Thymus (tissue), 14 donors: ENCODE measurements at places on chromosomes 12 and 14. TPM values are rescaled to one million over a fixed set of nuclear protein-coding genes. Genes with fewer than 3 reads are reported as not detected.

DNA sequence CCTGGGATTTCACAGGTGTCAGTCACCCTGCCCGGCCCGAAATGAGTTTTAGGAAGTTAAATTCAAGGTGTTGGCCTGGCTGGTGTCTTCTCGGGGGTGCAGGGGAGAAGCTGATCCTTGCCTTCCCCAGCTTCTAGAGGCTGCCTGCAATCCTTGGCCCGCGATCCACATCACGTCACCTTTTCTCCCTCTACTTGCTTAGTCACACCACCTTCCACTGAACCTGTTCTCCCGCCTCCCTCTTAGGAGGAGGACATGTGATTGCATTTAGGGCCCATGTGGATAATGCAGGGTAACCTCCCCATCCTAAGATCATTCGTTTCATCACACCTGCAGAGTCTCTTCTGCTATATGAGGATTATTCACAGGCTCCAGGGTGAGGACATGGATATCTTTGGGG, 25.4 kb upstream of the ATXN2 start:
- no peaks in the 10 kb centered on the region for H3K36me3 ChIP-seq
- no peak overlapping the region for H3K4me3 ChIP-seq
- no peaks in the 10 kb centered on the region for H3K27me3 ChIP-seq
- no peak overlapping the region for H3K27ac ChIP-seq
- DNase-seq: no peak
- no peaks in the 10 kb centered on the region for H3K4me1 ChIP-seq

DNA sequence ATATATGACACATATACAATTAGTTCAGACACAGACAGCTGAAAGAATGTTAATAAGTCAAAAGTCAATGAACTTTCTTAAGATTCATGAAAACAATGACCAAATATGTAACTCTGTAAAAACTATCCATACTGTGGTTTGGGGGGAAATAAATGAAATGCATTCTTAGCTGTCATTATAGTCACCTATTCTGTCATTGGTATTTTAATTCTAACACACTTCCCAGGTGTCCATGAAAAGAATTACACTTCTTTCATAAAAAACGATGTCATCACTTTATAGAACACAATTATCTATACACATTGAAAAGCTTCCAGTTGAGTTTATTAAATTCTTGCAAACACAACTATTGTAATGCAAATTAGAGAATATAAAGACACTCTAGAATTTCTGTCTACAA, 35.8 kb downstream of the PPFIA2 start:
- no peaks in the 10 kb centered on the region for H3K4me1 ChIP-seq
- no peak overlapping the region for H3K4me3 ChIP-seq
- no peak overlapping the region for H3K27ac ChIP-seq
- H3K27me3 ChIP-seq: no peaks in the 10 kb centered on the region
- H3K36me3 ChIP-seq: no peaks in the 10 kb centered on the region

DNA sequence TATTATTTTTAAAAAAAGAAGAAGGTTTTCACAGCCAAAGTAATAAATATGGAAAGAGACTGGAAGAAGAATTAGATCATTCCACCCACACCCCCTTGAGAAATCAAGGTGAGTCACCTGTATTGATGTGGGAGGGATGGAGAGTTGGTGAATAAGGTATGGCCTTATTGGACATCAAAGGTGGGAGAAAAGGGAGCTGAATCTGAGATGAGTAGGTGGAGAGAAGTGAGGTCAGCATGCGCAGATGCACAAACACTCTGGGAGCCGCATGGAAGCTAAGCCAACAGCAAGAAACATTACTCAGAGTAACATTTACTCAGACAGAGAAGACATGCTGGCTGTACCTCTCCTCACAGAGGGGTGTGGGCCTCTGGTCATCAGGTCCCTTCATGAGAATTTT, 113.1 kb upstream of the FOXG1 start:
- DNase-seq: no peak
- no peak overlapping the region for H3K27ac ChIP-seq
- H3K4me1 ChIP-seq: no peaks in the 10 kb centered on the region
- no peaks in the 10 kb centered on the region for H3K36me3 ChIP-seq
- H3K27me3 ChIP-seq: no peaks in the 10 kb centered on the region
- no peak overlapping the region for H3K4me3 ChIP-seq

- DNase-seq: no peak
- H3K4me3 ChIP-seq: no peak overlapping the region
- H3K4me1 ChIP-seq: no peaks in the 10 kb centered on the region
- H3K27me3 ChIP-seq: no peaks in the 10 kb centered on the region
- no peak overlapping the region for H3K27ac ChIP-seq
- no peaks in the 10 kb centered on the region for H3K36me3 ChIP-seq
These were observed 14.2 kb downstream of the NOXRED1 start for GRCh38 chr14:77409131-77409533.

DNA sequence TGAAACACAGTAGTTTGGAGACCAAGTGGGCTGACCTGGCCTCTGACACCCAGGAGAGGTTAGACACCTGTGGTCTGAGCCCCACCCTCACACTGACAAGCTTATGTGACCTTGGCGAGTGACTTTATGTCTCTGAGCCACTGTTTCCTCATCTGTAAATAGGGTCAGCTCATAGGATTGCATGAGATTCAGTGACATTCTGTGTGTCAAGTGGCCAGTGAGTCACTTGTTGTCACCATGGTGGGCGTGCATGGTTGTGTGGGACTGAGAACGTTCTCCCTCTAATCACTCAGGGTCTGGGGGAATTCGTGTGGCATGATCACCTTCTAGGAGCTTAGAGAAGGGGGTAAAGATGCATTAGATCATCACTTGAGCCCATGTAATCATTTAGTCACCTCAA, 146.4 kb downstream of the PHETA1 start:
- no peak overlapping the region for H3K4me3 ChIP-seq
- H3K27ac ChIP-seq: no peak overlapping the region
- H3K4me1 ChIP-seq: peaks cover 3% of the 10 kb centered on the region
- no peak for DNase-seq
- no peaks in the 10 kb centered on the region for H3K36me3 ChIP-seq
- H3K27me3 ChIP-seq: no peaks in the 10 kb centered on the region

DNA sequence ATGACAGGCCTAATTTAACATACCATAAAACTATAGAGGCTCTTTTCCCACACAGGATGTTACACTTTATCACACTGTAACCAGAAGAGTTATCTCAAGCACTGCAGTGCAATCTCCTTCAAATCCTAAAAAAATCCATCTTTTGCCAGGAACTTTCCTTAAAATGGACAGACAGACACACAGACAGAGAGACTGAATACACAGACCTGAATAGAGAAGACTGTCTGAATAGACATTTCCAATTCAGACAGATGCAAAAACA, 6.5 kb downstream of the CORO1C start:
- H3K4me3 ChIP-seq: no peak overlapping the region
- DNase-seq: no peak
- H3K27ac ChIP-seq: no peak overlapping the region
- no peaks in the 10 kb centered on the region for H3K36me3 ChIP-seq
- no peaks in the 10 kb centered on the region for H3K27me3 ChIP-seq

DNA sequence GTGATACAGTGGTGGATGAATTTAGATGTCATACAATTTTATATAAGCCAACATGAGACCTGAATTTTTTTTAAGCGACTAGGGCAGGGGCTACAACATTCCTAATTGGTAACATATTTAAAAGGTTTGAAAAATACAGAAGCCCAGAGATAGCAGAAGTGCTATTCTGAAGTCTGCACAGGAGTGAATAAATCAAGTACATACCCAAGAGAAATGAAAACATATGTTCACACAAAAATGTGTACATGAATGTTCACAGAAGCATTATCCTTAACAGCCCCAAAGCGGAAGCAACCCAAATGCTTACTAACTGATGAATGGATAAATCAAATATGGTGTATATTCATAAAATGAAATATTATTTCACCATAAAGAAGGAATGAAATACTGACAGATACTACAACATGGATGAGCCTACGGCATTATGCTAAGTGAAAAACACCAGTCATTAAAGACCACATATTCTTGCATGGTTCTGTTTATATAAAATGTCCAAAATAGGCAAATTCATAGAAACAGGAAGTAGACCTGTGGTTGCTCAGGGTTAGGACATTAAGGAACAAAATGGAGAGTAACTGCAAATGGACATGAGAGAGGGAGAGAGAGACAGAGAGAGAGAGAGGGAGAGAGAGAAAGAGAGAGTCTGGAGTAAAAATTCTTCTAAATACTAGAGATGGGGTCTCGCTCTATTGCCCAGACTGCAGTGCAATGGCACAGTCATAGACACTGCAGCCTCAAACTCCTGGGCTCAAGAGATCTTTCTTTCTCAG, 28.0 kb upstream of the GXYLT1 start:
- H3K4me3 ChIP-seq: no peak overlapping the region
- H3K36me3 ChIP-seq: peaks cover 9% of the 10 kb centered on the region
- no peaks in the 10 kb centered on the region for H3K27me3 ChIP-seq
- H3K4me1 ChIP-seq: no peaks in the 10 kb centered on the region

DNA sequence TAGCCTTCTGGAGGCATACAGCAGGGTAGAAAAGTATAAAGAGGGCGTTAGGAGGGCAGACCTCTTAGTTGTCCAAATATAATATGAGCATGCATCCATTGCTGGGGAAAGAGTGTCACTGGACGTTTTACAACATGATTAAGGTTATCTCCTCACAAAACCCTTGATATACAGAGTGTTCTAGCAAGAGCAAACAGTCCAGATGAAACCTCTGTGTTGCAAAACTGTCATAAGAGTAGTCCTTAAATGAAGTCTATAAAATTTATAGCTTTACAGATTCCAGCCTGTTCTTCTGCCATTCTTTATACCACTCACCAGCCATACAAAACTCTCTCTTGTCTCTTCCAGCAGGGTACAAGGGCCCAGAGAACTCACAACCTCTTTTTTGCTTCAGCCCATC, 21.7 kb downstream of the WBP11 start:
- no peaks in the 10 kb centered on the region for H3K4me1 ChIP-seq
- DNase-seq: no peak
- H3K27ac ChIP-seq: no peak overlapping the region
- H3K4me3 ChIP-seq: no peak overlapping the region
- no peaks in the 10 kb centered on the region for H3K27me3 ChIP-seq

GRCh38 chr14:100438678-100439592, 115.8 kb downstream of the SLC25A47 start:
- no peaks in the 10 kb centered on the region for H3K36me3 ChIP-seq
- no peak overlapping the region for H3K4me3 ChIP-seq
- H3K27me3 ChIP-seq: no peaks in the 10 kb centered on the region

DNA sequence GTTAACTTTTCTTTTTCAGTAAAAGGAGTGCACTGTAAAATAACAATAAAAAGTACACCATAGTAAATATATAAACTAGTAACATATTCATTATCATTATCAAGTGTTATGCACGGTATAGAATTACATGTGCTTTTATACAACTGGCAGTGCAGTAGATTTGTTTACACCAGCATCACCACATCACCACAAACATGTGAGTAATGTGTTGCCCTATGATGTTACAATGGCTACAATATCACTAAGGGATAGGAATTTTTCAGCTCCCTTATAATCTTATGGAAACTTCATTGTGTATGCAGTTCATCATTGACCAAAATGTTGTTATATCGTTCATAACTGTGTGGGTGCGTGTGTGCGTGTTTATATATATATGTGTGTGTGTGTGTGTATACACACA, 23.5 kb upstream of the NEDD1 start:
- no peaks in the 10 kb centered on the region for H3K36me3 ChIP-seq
- no peak for DNase-seq
- H3K4me1 ChIP-seq: no peaks in the 10 kb centered on the region
- no peaks in the 10 kb centered on the region for H3K27me3 ChIP-seq
- no peak overlapping the region for H3K27ac ChIP-seq

GRCh38 chr12:88266806-88267360, 124.8 kb downstream of the TMTC3 start:
- no peak overlapping the region for H3K27ac ChIP-seq
- no peaks in the 10 kb centered on the region for H3K4me1 ChIP-seq
- no peaks in the 10 kb centered on the region for H3K27me3 ChIP-seq
- DNase-seq: no peak
- no peak overlapping the region for H3K4me3 ChIP-seq

DNA sequence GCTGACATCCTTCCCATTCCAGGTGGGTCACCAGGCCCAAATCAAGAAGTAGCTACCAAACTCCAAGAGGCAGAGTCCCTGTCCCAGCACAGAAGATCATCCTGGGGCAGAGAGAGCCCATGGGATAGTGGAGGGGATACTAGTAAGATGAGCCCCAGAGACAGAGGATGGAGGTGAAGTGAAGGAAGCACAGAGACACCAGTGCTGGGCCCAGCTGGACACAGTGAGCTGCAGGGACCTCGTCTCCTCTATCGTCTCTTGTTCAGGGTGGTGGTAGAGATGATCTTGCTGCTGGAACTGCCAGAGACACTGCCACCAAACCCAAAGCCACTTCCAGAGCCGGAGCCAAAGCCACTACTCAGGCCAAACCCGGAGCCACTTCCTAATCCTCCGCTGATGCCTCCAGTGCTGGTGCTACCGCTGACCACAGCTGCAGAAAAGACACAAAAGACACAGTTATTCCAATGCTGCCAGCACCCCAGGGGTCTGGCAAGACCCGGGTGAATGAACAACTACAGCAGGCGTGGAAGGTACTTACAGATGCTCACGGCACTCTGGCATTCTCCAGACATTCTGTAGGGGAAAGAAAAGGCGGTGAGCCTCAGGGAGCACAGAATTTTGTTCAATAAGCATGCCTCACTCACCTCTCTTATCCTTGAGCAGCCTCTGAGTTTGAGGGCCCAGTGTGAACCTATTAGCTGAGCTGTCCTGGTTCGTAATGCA, 6.9 kb downstream of the KRT4 start:
- H3K36me3 ChIP-seq: no peaks in the 10 kb centered on the region
- DNase-seq: no peak
- no peak overlapping the region for H3K4me3 ChIP-seq
- no peaks in the 10 kb centered on the region for H3K4me1 ChIP-seq

GRCh38 chr12:28827861-28828260, 321.2 kb upstream of the FAR2 start:
- H3K27ac ChIP-seq: no peak overlapping the region
- H3K4me3 ChIP-seq: no peak overlapping the region
- DNase-seq: no peak
- no peaks in the 10 kb centered on the region for H3K4me1 ChIP-seq

DNA sequence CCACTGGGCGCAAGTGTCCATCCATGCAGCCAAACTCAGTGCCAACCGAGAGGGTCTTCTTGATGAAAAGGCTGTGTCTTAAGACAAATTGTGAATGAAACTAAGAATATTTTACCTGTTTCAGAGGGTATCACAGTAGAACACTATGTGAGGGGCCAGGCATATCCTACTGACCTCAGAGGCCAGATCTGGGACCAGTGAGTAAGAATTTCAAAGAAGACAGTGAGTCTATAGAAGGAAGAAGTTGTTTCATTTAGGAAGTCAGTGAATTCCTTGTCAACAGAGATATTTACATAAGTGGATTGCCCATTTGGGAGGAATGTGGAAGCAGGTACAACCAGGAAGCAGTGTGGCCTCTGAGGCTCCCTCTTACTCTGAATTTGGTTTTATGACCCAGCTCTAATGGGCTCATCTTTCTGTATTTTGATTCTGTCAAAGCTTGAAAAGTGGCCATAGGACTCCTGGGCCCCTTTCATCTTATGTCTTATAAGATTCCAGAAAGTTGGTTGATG, 137.4 kb downstream of the ZNF664 start:
- no peak overlapping the region for H3K4me3 ChIP-seq
- H3K36me3 ChIP-seq: no peaks in the 10 kb centered on the region
- no peak overlapping the region for H3K27ac ChIP-seq
- DNase-seq: no peak

Gene IQSEC3
- 0.99 TPM for total RNA-seq

Gene KLRF2
- 0.76 TPM for total RNA-seq

Gene HHIPL1
- total RNA-seq: 0.33 TPM

Gene KRT77
- total RNA-seq: 0.66 TPM
